Dermis microvascular lymphatic vessel endothelial cell (primary cell): ENCODE measurements at places on chromosomes 3 and 15. TPM values are rescaled to one million over a fixed set of nuclear protein-coding genes. Genes with fewer than 3 reads are reported as not detected.

VPS13C gene
- 89.0 and 103 TPM in 2 replicates for total RNA-seq

STXBP5L gene
- not detected in 2 replicates for total RNA-seq

CGGBP1 gene
- 36.8 and 45.9 TPM in 2 replicates for total RNA-seq

HOMER2 gene
- total RNA-seq: under 0.01 TPM in 2 replicates

ACKR2 gene
- total RNA-seq: 3.5 and 23.5 TPM in 2 replicates

IL5RA gene
- not detected in 2 replicates for total RNA-seq

- DNase-seq: no peak
Measured at GRCh38 chr3:132037056-132037455, 2.2 kb upstream of the CPNE4 start.

DNA sequence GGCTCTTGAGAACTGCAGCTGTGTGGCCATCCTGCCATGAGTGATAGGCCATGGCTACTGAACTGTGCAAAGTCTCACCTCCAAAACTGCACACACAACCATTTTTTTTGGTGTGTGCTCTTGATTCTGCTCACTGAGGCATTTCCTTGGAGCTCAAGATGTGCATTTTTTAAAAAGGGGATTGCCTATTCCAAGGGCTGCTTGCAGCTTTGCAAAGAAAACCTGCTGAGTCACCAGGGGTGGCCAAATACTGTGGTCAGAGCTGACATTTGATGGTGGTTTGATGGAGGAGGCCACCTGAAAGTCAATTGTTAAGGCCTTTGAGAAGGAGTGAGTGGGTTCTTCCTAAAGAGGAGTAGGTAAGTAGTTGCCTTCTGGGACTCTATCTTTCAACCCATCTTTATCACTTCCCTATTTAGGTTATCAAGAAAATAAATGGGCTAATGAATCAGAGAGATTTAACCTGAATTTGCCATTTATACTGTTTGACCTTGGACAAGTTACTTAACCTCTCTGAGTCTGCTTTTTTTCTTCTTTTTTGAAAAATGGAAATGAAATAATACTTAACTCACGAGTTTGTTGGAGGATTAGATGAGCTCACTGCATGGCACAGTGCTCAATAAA, 87.9 kb downstream of the CHST2 start:
- DNase-seq: no peak

GRCh38 chr15:52290329-52290728, 5.3 kb downstream of the MYO5C start:
- DNase-seq: no peak

DNA sequence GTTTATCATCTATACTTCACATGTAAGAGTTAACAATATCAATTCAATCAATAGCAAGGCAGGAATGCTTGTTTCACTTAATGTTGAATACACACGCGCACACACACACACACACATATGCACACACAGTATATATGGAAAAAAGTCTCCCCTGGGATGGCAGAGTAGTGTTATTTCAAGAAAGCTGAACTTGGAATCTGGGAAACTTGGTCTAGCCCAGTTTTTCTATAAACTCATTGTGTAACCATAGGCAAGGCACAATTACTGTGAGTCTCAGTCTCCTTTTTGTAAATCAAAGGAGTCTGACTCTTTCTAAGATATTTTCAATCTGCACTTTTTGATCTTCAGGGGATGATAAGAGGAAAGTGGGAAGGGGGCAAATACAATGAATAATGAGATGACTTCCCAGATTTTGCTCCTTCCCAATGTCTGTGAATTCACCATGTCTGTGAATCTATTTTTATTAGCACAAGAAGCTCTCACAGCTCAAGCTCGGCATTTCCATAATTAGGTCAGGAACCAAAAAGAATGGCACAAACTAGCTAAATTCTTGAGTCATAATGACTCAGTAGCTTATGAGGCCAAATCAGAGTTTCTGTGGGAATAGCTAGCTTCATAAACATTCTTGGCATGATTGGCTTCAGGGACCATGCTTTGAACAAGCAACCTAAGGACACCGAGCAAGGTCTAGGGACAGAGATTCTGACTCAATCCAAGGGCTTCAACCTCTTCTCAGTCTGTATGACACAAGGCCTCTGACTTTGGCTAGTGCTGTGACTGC, 227.4 kb upstream of the DCBLD2 start:
- DNase-seq: no peak

DNA sequence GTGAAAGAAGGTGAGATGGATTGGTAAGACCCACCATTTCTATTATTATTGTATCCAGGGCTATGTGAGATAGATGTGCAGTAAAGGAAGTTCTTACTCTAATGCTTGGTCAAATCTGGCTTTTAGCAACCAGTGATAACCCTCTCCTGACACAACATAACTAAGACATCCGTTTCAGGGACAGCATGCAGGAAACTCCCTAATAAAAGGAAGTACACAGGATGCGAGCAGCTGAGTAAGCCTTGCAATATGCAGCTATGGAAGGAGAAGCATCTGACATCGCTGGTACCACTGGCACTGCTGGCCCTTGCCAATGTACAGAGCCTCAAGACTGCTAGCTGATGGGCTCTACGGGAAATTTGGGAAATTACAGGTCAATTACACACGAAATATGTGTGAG, 662.3 kb downstream of the NR2F2 start:
- DNase-seq: no peak

DNA sequence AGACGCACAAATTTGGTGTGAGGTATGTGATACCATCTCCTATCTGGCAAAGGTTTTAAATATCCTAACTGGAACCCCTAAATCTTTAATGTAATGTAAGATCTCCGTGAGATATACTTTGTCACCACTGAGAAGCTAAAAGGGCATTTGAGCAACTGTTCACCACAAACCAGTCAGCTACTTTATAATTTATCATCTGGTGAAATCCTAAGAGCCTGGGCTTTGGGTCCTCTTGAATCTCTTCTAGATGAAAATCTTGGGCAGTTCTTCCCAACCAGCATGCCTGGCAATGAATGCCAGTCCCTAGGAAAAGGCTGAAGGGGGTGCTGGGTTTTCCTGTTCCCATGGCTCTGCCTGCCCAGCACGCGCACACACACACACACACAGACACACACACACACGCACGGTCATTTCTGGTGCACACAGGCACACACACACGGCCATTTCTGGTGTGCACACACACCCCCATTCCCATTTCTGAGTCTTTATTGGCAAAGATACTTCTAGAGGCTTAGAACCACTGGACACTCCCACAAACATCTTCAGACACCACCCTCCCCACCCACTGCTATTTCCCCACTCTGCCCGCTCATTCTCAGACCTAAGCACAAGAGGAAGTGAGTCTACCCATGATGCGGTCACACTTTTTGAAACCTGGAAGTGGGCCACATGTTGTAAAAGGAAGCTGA, 72.6 kb downstream of the MYO1E start:
- DNase-seq: peak; percentile 64

- DNase-seq: no peak
Measured at GRCh38 chr3:79874646-79875045, 106.8 kb upstream of the ROBO1 start.

GRCh38 chr15:96333131-96334016, 2.9 kb downstream of the NR2F2 start:
- no peak for DNase-seq

- no peak for DNase-seq
Measured at GRCh38 chr3:28613511-28614106, 265.0 kb upstream of the AZI2 start.

- no peak for DNase-seq
Measured at GRCh38 chr15:41792000-41792637, 17.8 kb downstream of the MAPKBP1 start.

DNA sequence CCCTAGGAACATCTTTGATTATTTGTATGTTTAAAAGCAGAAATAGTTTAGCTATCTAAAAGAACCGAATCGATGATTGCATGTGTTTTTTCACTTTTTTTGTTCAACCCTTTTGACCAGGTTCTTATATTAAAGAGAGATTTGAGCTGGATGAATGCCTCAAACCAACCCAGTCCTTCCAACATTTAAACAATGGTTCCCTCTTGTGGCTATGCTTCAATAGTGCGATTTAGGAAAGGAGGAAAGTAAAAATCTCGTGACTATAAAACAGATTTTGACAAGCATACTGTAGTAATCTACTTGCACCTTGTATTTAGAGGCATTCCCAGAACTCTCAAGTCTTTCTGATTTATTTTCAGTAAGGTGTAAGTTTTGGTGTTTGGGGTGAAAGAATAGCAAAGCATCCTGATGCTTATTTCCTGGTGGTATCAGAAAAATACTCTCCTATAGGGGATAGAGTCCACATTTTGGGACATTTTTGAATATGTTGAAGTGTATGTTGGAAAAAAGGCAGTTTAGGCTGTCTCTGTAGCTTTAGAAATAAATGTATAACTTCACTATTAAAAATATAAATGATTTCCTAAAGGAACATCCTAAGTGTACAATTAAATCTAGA, 159.6 kb upstream of the KCNH8 start:
- DNase-seq: no peak

DNA sequence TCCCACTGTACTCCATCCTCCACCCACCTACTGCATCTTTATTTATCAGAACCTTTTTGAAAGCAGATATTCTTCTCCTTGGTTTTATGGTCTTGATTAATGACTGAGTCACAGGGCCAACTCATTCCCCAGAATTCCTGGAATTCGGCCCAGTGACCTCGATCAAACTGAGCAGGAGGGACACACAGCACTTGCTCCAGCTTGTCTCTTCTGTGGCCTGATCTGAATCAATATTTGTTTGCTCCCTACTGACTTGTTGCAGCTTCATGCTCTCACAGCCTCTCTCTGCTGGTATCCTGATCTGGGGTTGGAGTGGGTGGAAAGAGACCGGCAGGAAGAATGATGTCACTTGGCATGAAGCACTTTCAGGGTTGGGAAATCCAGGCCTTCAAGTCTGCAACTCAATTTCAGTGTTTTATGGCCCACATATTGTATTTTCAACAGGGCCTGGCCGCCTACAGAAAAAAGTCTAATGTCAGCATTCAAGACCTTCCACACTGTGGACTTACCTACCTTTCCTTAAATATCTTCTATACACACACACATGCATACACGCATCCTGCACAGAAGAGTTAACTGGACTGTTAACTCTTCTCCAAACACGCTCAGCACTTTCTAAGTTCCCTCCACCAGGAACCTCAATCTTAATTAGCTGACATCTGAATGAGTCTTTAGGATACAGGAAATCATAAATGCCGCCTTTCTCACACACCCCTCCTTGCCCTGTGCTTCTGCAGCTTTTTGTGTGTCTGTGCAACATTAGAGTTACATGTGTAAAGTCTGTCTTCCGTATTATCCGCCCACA, 4.6 kb downstream of the ANXA2 start:
- DNase-seq: peak; percentile 94

GRCh38 chr3:194168994-194169393, 33.0 kb downstream of the HES1 start:
- no peak for DNase-seq

DNA sequence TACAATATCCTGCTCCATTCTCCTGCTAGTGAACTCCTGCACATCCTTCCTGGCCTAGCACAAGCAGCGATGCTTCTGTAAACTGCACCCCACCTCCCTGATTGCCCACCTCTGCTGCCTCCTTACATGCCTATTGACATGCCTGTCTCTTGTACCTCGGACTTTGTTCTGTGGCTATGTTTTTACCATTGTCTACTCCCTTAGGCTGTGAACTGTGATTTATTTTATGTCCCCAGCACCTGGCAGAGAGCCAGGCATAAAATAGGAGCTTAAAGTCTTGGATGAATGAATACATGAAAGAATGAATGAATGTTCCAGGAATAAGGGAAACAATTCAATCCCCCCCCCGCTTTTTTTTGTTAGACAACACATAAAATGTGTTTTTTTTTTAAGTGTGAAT, 210.0 kb downstream of the MYRIP start:
- no peak for DNase-seq

- no peak for DNase-seq
Measured at GRCh38 chr3:47716656-47717055, 65.0 kb downstream of the SMARCC1 start.

GRCh38 chr3:33914731-33915379, 116.4 kb downstream of the PDCD6IP start:
- DNase-seq: no peak

DNA sequence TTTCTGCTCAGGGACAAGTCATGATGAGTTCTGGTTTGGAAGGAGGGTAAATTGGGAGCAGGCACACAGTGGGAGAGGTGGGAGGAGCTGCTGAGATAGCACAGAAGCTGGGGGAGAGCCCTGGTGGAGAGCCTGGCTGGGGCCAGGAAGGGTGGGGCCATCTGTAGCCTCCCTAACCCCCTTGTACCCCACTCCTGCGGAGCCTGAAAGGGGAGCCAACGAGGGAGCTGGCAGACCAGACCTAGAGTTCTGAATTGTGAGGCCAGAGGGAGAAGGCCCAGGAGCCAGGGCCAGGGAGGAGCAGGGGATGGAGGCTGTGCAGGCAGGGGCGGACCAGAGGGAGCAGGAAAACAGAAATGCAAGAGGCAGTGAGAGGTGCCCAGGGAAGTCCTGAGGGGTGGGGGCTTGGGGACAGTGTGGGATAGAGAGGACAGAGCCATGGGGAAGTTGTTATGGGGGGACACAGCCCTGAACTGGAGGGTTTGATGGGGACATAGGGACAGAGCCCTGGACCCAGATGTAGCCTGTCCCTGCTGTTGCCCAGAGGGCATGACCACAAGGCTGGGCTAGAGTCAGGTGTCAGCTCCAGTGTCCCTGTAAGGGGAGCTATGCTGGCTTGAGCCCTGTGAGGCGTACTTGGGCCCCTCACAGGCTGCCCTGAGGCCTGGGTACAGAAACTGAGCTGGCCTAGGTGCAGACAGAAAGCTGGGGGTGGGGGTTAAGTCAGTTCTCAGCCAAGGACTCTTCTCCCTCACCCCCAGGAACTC, 1.2 kb downstream of the TMIE start:
- DNase-seq: no peak

DNA sequence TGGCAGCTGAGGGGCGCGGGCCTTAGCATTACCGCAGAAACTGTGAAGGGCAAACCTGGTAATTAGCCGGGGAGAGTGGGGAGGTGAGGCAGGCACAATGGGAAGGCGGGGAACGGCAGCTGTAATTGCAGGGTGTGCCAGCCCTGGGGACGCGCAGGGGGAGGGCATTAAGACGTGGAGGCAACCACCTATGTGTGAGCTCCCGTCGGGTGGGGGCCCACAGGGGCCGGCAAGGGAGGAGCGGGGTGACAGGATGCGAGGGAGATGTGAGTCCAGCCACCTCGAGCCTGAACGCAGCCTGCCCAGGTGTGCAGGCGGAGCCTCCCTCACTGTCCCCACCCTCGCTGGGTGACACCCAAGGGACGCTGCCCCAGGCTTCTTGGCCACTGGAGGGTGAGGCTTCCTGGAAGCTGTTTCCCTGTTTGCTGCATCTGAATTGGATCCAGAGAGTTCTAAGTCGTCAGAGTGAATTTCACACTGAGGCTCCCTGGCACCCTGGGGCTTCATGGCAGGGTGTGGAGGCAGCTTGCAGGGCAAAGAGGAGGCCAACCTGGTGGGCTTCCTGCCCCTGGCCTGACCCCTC, 130.6 kb upstream of the MEF2A start:
- DNase-seq: no peak

GRCh38 chr15:52071570-52071969, 41.0 kb downstream of the BCL2L10 start:
- no peak for DNase-seq

DNA sequence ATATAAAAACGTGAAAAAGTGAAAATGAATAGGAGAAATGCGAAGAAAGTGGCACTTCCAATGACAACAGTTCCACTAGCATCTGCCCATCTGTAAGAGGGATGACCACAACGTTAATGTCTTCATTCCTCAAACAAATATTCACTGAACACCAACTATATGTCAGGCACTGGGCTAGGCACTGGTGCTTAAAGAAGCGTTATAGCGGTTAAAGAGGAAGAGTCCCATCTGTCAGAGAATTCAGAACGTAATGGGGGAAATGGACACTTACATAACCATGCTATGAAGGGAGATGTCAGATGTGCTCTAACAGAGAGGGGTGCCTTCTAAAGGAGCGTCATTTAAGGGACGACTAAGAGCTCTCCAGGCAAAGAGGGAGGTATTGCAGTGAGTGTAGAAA, 8.2 kb downstream of the RUBCN start:
- DNase-seq: no peak

GRCh38 chr3:171054921-171055320, 28.4 kb upstream of the SLC2A2 start:
- DNase-seq: no peak
